Smooth muscle cell of the umbilical artery (primary cell): ENCODE measurements at places on chromosomes 12 and 14. TPM values are rescaled to one million over a fixed set of nuclear protein-coding genes. Genes with fewer than 3 reads are reported as not detected.

The CCDC38 gene
- total RNA-seq, result not detected in 2 replicates

The PPP1R36 gene
- 1.0 and 1.8 TPM in 2 replicates for total RNA-seq

The TOMM20L gene
- total RNA-seq, result not detected in 2 replicates

The BHLHE41 gene
- 16.0 and 27.8 TPM in 2 replicates for total RNA-seq

The RPS26 gene
- 214 and 242 TPM in 2 replicates for total RNA-seq

The SNRNP35 gene
- total RNA-seq, result 9.2 and 12.2 TPM in 2 replicates

The IFNG gene
- not detected in 2 replicates for total RNA-seq

The STXBP6 gene
- 5.6 and 14.1 TPM in 2 replicates for total RNA-seq

The SLC7A7 gene
- total RNA-seq, result 5.1 and 10.1 TPM in 2 replicates

The TFCP2 gene
- total RNA-seq, result 10.4 and 18.5 TPM in 2 replicates

The SLC4A8 gene
- 1.8 and 3.2 TPM in 2 replicates for total RNA-seq

The LRRK2 gene
- 1.7 and 2.4 TPM in 2 replicates for total RNA-seq

The IL23A gene
- total RNA-seq, result not detected in 2 replicates

The LYZ gene
- not detected in 2 replicates for total RNA-seq

The SLC6A15 gene
- total RNA-seq, result 5.6 and 16.0 TPM in 2 replicates

The MANSC4 gene
- 0.89 TPM in 1 of 2 replicates, not detected in the other for total RNA-seq

The BCL11B gene
- 0.14 and 0.30 TPM in 2 replicates for total RNA-seq

The NOP9 gene
- total RNA-seq, result 19.6 and 23.9 TPM in 2 replicates

The SIX6 gene
- not detected in 2 replicates for total RNA-seq

The GPRC5D gene
- total RNA-seq, result not detected in 2 replicates

The KERA gene
- total RNA-seq, result not detected in 2 replicates

The PTPRB gene
- total RNA-seq, result 3.0 and 23.5 TPM in 2 replicates

The GARIN6 gene
- total RNA-seq, result not detected in 2 replicates

The RAPGEF3 gene
- total RNA-seq, result 4.2 and 6.1 TPM in 2 replicates

The PTCSC3 gene
- total RNA-seq, result not detected in 2 replicates

The TRIM9 gene
- under 0.01 and 0.14 TPM in 2 replicates for total RNA-seq

The OR4E2 gene
- total RNA-seq, result not detected in 2 replicates

The DICER1 gene
- 39.8 and 51.0 TPM in 2 replicates for total RNA-seq

The HAL gene
- 0.09 and 0.30 TPM in 2 replicates for total RNA-seq

The IAPP gene
- total RNA-seq, result not detected in 2 replicates

The TBPL2 gene
- not detected in 2 replicates for total RNA-seq

The CIROP gene
- not detected in 2 replicates for total RNA-seq

The TROAP gene
- 0.89 and 5.0 TPM in 2 replicates for total RNA-seq

The SLC2A3 gene
- 100 and 155 TPM in 2 replicates for total RNA-seq

The SLC25A47 gene
- total RNA-seq, result not detected in 2 replicates

The TAS2R30 gene
- total RNA-seq, result 5.0 and 8.9 TPM in 2 replicates

The OTX2 gene
- not detected in 2 replicates for total RNA-seq

The SIRT4 gene
- total RNA-seq, result 0.69 and 2.7 TPM in 2 replicates

The DBX2 gene
- not detected in 2 replicates for total RNA-seq
